ENCODE measurements at places on chromosomes 6 and 20.

DNA sequence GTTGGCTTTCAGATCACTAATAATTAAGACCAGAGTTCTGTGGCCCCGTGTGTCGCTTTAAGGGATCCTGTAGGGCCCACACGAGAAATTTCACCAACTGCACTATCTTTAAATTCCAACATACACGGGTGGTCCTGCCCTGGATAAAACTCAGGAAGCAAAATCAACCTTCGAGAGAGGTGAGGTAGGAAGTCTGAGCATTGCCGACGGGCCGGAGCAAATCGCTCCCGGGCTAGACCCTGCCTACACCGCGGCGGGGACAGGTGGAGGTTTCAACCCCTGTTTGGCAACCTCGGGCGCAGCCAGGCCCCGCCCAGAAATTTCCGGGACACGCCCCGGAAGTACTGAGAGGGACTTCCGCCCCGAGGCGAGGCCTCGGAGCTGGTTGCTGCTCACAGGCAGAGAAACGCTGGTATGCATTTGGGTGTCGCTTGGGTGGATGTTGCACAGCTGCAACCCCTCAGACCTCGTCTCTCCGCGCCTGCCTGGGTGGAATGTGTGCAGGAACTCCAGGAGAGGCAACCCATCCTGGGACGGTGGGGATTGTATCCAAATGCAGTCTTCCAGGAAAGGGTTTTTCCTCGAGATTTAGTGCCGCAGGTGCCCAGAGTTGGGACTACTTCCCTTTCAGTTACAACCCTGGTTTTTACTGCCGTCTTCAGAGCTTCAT, 19.9 kb downstream of the ZKSCAN8 start:
- peak; percentile 87 for DNase-seq

DNA sequence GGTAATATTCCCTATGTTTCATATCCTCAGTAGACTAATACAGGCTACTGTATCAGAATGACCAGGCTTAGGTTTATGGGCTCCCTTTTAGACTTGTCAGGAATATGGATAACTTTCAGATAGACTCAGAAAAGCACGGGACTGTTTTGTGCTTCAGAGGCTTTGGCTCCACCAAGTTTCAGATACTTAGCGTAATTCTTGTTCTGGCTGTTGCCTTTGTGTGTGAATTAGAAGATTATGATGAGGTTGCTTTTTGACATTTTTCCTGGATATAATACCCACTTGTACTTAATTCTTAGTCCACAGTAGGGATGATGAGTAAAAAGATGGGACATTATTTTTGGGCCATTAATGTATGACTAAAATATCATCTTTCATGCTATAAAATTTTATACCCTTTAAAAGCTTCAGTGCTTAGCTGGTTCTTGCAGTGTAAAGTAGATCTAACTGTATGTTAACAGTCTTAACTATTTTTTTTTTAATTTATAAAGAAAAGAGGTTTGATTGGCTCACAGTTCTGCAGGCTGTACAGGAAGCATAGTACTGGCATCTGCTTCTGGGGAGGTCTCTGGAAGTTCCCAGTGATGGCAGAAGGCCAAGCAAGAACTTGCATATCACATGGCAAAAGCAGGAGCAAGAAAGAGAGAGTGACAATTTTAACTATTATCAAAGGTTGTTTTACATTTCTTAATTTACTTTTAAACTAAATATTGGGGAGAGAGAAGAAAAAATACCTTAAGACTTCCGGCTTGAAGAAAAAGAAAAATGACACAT, 120.7 kb downstream of the ZFAND3 start:
- no peak for DNase-seq

GRCh38 chr20:4441871-4442270, 279.8 kb upstream of the PRND start:
- DNase-seq, result no peak

DNA sequence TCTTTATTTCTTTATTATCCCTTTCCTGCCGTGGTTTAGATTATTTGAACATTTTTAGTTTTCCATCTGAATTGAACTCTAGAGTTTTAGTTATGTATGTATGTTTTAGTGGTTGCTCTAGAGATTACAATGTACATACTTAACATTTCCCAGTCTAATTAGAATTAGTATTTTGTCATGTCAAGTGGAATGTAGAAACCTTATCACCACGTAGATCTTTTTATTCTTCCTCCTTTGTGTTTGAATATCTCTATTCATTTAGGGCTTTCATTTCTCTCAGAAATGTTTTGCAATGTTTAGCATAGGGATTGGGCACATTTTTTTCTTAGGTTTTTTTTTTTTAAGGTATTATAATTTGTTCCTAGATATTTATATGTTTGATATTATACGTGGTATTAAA, 73.1 kb upstream of the EZR start:
- no peak for DNase-seq

- no peak for DNase-seq
Observed at GRCh38 chr6:85191656-85192055, 258.2 kb upstream of the NT5E start.

- DNase-seq, result no peak
Observed at GRCh38 chr6:140462453-140463311, 1088.2 kb upstream of the CITED2 start.

DNA sequence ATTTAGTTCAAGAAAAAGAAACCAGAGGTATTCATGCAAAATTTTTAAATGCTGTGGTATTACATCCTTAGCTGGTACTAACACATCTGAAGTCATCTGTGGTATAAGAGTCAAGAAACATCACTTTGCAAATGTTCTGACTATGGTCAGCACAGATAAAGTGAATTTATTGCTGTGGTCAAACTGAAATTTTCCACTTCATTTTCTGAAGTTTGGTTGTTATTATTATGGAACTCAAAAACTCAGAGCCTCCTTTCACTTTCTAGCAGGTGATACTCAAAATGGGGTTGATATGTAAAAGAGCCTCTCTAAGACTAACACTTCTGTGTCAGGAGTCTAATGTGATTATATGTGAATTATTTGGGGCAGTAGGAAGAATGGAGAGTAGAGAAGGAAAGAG, 257.8 kb downstream of the RNGTT start:
- DNase-seq, result peak; percentile 44

DNA sequence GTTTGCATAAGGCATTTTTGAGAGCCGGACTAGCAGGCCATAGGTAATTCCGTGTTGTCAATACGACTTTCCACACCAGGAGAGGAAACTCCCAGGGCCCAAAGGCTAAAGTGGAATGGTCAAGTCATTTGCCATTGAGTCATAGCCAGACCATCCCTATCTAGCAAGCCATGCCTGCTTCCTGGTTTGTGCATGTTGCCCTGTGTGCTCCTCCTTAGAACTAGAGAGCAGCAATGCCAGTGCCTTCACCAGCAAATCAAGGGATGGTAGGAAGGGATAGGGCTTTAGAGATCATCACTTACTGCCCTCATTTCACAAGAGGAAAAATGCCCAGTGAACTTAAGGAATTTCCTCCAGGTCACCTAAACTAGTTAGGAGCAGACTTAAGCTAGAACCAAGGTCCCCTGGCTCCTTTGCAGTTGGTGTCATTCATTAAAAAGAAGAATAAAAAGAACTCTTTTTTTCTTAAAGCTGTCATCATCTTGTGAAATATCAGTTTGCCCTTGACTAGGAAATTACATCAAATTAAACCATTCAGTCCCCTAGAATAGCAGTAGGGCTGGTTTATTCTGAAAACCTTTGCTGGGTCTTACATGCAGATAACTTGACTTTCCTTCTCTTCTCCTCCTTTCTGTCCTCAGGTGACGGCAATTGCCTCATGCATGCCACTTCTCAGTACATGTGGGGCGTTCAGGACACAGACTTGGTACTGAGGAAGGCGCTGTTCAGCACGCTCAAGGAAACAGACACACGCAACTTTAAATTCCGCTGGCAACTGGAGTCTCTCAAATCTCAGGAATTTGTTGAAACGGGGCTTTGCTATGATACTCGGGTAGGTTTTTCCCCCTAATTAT, 7.4 kb downstream of the TNFAIP3 start:
- DNase-seq, result no peak

DNA sequence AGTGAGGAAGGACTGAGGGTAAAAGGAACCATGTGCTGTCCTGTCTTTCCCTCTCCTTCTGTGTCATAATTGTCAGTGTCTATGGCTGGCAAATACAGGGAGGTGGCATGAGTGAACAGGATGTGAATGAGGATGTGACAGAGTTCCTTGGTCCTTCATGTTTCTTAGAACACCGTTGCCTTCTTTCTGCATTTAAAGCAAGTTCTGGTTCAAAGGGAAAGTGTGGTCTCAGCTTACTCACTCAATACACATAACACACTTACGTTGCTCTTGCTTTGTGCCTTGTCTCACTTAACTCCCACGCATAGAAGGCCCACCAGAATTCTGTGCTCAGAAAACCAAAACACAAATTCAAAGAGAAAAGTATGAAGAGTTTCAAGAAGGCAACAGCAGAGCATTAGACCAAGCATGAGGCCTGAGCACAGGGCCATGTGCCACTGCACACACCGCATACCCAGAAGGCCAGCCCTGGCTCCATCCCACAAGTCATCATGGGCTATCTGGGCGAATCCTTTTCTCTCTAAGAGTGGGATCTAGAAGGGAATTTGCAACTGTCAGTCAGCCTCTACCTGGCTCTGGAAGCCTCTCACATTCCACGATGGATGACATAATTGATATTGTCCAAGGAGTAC, 38.9 kb upstream of the SAYSD1 start:
- DNase-seq, result no peak

DNA sequence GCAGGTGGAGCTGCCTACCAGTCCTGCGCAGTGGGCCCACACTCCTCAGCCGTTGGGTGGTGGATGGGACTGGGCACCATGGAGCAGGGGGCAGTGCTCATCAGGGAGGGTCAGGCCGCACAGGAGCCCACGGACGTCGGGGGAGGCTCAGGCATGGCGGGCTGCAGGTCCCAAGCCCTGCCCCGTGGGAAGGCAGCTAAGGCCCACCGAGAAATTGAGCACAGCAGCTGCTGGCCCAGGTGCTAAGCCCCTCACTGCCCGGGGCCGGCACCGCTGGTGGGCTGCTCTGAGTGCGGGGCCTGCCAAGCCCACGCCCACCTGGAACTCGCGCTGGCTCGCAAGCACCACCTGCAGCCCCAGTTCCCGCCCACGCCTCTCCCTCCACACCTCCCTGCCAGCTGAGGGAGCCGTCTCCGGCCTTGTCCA, 30.2 kb upstream of the ID4 start:
- no peak for DNase-seq

DNA sequence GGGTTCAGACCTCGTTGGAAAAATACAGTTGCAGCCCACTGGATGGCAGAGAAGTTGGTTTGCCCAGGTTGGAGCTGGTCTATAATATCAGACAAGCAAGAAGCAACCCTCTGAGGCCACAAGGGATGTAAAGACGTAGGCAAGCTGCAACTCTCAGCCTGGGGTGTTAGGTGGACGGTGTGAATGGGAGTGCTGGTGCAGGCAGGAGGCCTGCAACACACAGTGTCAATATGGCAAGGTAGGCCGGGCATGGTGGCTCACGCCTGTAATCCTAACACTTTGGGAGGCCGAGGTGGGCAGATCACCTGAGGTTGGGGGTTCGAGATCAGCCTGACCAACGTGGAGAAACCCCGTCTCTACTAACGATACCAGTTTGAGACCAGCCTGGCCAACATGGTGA, 10.5 kb downstream of the VPS16 start:
- DNase-seq, result no peak

- no peak for DNase-seq
Observed at GRCh38 chr6:111970426-111970825, 83.5 kb upstream of the CCN6 start.

GRCh38 chr20:54043076-54043967, 27.1 kb downstream of the BCAS1 start:
- DNase-seq, result no peak

- peak; percentile 83 for DNase-seq
Observed at GRCh38 chr6:149938571-149939355, 3.1 kb upstream of the ULBP2 start.

DNA sequence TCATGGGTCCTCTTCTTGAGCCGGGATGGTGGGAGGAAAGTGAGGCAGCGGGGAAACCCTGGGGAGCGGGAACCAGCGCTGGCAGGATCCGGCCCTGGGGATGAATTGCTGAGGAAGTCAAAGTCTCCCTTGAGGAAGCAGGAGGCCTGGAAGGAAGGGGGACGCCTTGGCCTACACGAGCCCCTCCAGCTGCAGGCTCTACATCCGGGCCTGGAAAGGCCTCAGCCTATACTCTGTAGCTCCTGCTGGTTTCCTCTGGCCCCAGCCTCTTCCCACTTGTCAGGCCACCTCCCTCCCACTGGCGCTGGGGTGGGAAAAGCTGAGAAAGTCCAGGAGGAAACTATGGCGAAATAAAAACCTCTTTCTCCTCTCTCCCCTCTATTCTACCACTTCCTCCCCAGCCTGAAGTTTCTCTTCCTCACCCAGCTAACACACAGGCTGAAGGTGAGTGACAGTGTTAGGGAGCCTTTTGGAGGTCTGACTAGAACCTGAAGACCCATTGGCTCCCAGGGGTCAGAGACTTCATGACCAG, 14.9 kb downstream of the TREML2 start:
- no peak for DNase-seq

- no peak for DNase-seq
Observed at GRCh38 chr6:135115834-135116233, 61.2 kb upstream of the HBS1L start.

DNA sequence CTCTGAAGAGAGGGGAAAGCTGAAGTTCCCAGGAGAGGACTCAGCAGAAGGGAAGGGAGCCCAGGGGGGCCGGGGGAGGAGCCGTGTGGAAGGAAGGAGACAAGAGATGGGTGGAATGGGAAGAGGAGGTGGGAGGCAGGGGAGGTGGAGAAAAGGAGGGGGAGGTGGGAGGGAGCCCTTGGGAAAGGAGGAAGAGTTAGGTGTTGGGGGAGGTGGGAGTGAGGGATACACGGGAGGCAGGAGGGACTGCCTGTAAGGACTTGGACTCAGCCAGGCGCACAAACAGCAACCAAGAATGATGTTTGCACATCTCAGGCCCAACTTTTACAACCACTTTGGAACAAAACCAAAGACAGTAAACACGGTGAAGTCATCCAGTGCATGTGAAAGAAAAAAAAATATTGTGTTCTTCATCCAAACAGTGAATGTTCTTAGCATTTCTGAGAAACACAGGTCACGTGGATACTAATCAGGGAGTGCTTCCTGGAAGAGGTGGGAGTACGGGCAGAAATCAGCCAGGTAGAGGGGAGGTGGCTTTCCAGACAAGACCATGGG, 17.4 kb upstream of the LSM14B start:
- no peak for DNase-seq

GRCh38 chr20:17317341-17317740, 90.5 kb downstream of the PCSK2 start:
- no peak for DNase-seq

DNA sequence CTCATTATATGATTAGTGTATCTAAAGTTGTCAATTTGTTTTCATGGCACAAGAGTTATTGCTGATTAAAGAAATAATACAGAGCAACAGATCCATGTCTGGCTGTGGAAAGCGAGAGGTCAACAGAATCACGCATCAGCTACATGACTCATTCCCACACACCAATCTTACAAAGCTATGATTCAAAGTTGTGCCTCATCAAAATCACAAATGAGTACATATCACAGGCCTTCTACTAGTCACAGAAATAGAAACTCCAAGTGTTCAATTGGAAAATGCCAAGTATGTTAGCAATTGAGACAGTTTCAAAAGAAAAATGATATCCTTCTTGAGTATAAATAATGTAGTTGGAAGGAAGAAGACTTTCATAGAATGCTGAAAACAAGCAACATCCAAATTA, 57.8 kb upstream of the NKAIN2 start:
- DNase-seq, result no peak
